ENCODE measurements at places on chromosomes 1 and 21.

DNA sequence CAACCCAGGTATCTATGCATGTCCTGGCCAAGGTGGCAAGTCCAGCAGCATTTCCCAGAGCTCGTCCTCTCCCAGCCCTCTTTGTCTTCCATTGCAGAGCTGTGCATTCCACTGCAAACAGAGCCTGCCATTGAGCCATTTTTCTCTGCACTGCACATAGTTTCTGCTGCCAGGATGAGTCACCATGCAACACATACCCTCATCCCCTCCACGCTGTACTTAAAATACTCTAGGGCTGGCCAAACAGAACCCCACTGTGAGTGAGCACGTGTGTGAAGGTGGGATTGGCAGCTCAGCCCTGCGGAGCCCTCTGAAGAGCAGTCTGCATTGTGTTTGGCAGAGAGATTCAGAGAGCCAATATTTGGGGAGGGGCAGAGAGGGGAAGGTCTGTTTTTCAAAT lies 3.9 kb upstream of the ATP1B1 start:
- peak; percentile 47 for DNase-seq

DNA sequence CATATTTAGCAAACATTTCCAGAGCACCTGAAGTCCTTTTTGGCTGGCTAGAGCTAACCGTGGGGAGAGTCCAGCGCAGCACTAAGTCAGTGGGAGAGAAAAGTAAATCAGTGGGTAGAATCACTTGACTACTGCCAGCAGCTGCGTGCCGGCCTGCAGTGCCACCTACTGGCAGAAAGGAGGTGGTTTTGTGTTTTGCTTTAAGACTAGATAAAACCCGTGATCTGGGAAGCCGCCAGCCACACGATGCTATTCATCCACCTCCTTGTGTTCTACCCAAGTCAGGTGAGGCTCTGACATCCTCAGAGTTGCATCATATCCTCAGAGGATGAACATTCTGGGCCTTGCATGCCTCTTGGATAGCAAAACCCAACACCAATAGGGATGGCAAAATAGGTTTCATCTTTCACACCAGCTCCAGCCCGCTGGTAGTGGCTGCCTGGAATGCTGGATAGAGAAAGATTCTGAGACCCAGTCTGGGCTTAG lies 14.1 kb upstream of the HEYL start:
- peak; percentile 75 for DNase-seq

- DNase-seq = no peak
Measured at GRCh38 chr1:147635342-147635741, 35.0 kb downstream of the ACP6 start.

DNA sequence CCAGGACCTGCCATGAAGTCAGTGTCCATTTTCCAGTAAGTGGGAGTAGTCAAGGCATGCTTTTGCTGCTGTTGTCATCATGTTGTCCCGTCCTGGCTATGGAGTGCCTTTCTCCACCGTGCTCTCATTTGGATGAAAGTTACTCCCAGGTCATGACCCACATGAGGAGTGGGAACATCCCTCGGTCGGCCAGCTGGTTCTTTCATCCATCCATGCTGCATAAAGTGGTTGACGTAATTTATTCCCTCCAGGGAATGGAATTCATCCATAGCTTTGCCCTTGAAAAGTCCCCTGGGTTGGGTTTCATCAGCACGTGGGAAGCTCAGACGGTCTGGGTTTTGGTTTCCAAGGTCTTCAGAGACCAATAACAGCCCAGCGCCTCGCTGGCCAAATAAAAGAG lies 11.6 kb downstream of the PLA2G2A start:
- no peak for DNase-seq

DNA sequence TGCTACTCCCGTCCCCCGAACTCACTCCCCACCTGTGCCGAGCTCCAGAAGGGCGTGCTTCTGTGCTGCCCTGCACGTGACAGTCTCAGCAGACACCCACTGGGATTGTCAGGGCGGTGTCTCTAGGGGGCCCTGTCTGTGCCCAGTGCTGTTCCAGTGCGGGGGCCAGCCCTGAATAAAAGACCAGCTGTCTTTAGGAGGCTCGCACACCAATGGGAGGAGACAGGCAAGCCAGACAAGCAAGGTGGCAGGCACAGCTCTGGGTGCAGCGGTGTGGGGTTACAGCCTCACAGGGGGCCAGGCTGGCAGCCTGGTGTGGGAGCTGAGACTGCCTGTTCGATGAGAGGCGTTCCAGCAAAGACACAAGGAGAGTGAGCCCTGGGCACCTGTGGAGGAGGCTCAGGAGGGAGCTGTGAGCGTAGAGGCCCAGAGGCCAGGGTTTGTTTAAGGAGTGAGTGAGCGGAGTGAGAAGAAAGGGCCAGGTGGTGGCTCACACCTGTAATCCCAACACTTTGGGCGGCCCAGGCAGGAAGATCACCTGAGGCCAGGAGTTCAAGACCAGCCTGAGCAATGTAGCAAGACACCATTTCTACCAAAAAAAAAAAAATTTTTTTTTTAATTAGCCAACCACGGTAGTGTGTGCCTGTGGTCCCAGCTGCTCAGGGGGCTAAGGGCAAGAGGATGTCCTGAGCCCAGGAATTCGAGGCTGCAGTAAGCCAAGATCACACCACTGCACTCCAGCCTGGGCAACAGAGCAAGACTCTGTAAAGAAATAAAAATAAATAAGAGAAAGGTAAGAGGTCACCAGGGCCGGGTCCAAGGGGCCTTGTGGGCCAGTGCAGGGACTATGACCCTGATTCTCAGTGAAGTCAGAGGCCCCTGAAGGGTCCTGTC lies 48.2 kb upstream of the ARHGEF16 start:
- no peak for DNase-seq

DNA sequence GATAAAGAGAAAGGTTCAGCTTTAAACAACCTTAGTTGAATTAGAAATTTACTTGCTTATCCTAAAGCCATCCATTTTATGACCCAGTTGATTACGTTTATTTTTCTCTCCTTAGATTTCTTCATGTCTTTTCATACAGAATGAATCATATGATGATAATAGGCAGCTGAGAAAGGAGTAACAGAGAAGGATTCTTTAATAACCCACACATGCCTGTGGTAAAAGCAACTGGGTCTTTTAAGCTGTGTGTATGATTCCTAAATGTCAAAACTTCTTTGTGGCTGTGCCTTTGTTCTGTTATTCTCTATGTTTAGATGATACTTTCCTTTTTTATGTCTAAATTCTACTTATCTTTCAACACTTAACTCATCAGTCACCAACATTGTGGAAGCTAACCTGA lies 626.5 kb downstream of the NCAM2 start:
- no peak for DNase-seq

DNA sequence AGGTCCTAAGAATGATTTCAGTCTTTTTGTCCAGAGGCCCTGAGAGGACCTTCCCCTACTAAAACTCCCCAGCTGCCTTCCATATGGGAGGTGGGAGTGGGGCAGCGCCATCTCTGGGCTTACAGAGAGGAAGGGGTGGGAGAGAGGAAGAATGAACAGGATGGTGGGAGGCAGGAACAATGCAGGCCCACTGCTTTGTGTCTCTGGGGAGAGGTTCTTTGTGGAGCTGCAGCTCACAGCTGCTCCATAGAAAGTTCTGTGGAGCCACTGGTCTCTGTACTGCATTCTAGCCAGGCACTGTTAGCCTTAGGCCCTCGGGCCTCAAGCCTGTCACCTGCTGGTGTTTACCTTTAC lies 43.6 kb upstream of the A3GALT2 start:
- DNase-seq = no peak

GRCh38 chr21:33019885-33020557 lies 5.7 kb upstream of the OLIG2 start:
- no peak for DNase-seq

- no peak for DNase-seq
Measured at GRCh38 chr1:112316254-112316913, 79.6 kb upstream of the CTTNBP2NL start.

GRCh38 chr21:17784180-17784598 lies 35.0 kb downstream of the C21orf91 start:
- DNase-seq = no peak

GRCh38 chr1:204296431-204296988 lies 63.2 kb downstream of the PLEKHA6 start:
- DNase-seq = peak; percentile 82
